ENCODE measurements at places on chromosomes 16 and 17. TPM values are rescaled to one million over a fixed set of nuclear protein-coding genes. Genes with fewer than 3 reads are reported as not detected.

GRCh38 chr16:58264961-58265479 is 29.8 kb downstream of the PRSS54 start:
- no peaks in the 10 kb centered on the region for H3K4me1 ChIP-seq
- no peaks in the 10 kb centered on the region for H3K36me3 ChIP-seq
- no peaks in the 10 kb centered on the region for H3K27me3 ChIP-seq
- no peak overlapping the region for H3K4me3 ChIP-seq
- no peak for DNase-seq

DNA sequence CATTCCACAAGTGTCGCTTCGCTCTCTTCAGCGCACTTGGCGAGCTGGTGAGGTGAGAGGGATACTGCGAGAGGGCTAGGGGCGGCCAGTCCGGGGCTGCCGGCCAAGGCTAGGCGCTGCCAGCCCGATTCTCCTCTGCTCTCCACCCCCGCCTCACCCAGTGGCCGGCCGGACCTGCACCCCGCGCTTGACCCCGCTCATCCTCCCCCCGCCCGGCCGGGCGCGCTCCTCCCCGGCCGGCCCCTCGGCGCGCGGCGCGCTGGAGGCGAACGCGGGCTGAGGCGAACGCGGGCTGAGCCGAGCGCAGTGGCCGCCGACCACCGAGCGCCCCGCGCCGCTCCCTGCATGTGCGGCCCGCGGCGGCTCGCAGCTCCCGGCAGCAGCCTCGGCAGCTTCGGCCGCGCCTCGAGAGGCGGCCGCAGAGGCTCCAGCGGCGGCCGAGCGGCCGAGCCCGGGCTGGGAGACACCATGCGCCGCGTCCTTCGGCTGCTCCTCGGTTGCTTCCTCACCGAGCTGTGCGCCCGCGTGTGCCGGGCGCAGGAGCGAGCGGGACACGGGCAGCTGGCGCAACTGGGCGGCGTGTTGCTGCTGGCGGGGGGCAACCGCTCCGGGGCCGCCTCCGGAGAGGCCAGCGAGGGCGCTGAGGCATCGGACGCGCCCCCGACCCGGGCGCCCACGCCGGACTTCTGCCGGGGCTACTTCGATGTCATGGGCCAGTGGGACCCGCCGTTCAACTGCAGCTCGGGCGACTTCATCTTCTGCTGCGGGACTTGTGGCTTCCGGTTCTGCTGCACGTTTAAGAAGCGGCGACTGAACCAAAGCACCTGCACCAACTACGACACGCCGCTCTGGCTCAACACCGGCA is at the start of gene SHISA9:
SHISA9 (plus strand) TSS at position 2 of the 865 bp plus-strand sequence.
- H3K27me3 ChIP-seq: no peaks in the 10 kb centered on the region
- peak within 1 kb of the TSS; percentile 94 for H3K4me3 ChIP-seq
- H3K36me3 ChIP-seq: no peaks in the 10 kb centered on the region
- peaks cover 17% of the 10 kb centered on the region for H3K4me1 ChIP-seq

DNA sequence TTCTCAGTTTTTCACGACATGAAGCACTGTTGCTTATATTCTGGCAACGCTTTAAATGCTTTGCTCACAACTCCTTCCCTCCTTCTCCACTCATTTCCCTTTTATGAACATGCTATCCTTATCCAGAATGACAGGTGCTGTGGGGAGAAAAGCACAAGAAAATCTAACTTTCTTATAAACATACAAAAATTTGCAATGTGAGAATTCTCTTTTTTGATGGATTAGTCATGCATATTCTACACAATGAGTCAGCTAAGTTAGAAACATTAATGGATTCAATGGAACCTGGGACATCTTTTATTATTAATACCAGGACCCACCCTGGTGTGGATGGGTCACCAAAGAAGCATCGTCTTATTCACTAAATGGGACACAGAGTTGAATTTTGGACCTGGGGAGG is 234.6 kb upstream of the CDH5 start:
- no peaks in the 10 kb centered on the region for H3K36me3 ChIP-seq
- no peak overlapping the region for H3K27ac ChIP-seq
- DNase-seq: no peak
- H3K4me3 ChIP-seq: no peak overlapping the region

DNA sequence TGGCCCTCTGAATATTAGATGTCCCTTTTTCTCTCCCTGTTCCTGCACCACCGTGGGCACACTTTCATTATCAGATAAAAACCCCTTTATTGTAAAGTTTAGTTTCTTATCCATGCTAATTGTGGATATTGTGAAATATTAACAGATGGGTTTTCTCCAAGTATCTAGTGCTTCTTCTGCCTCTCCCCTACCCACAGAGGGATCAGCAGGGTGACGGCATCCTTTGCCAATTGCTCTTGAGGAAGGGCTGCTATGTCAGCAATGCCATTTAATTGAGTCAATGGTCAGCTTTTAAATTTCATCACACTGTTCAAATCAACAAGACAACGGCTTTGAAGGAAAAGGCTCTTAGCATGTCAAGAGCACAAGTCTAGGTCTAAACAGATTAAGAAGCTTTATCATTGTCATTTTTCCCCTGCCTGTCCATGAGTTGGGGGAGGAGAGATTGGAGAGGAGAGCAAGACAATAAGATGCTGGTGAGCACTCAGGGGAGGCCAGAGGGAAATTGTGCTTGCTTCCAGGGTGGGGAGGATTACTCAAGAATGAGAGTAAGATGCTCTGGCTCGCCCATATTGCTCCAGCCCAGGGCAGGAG is 443.0 kb upstream of the CCL2 start:
- no peak overlapping the region for H3K4me3 ChIP-seq
- no peaks in the 10 kb centered on the region for H3K36me3 ChIP-seq
- DNase-seq: no peak
- H3K4me1 ChIP-seq: 0 out of 2 replicates have a peak, but pooled peaks cover 4% of the 10 kb centered on the region

DNA sequence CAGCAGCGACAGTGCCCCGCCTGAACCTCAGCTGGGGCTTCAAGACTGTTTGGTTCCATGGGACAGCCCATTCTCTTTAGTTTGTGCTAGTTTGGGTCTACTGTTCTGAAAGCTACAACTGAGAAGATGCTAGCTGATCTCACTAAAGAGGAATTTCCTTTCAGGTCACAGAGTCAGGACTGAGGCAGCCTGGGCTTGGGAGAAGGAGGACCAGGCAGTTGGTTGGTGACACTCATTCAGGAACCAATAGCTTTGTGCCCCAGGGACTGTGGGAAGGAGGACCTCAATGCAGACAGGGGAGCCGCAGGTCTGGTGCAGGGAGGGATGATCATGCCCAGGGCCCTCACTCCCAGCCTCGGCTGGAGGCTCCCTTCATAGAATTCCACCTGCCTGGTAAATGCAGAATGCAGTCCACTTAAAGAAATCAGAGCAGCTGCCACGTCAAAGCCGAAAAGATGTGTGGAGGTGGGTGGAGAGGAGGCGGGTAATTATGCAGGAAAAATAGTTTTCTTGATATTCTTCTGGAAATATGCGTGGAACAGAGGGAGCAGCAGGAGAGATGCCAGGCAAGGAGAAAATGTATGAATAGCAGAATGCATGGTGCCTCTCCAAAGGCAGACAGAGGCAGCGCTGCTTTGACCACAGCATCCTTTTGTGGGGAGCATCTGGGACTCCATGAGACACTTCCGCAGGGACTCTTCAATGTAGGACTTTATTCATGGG is 32.6 kb upstream of the ZFP90 start:
- H3K36me3 ChIP-seq: no peaks in the 10 kb centered on the region
- no peak overlapping the region for H3K27ac ChIP-seq
- H3K27me3 ChIP-seq: no peaks in the 10 kb centered on the region
- DNase-seq: no peak

- no peak overlapping the region for H3K27ac ChIP-seq
- no peak overlapping the region for H3K4me3 ChIP-seq
- peaks cover 17% of the 10 kb centered on the region for H3K4me1 ChIP-seq
- DNase-seq: no peak
- no peaks in the 10 kb centered on the region for H3K36me3 ChIP-seq
Measured at GRCh38 chr17:40482722-40483121, 18.7 kb downstream of the TNS4 start.

- H3K4me1 ChIP-seq: peaks cover 3% of the 10 kb centered on the region
- no peak overlapping the region for H3K4me3 ChIP-seq
- DNase-seq: no peak
- H3K27ac ChIP-seq: no peak overlapping the region
Measured at GRCh38 chr17:32114536-32114935, 27.8 kb upstream of the RHOT1 start.

GRCh38 chr17:32141679-32142037 is 644 bp upstream of the RHOT1 start:
- no peaks in the 10 kb centered on the region for H3K27me3 ChIP-seq
- peak overlapping the region; percentile 87 for H3K4me3 ChIP-seq
- no peak for DNase-seq
- no peaks in the 10 kb centered on the region for H3K4me1 ChIP-seq
- no peak overlapping the region for H3K27ac ChIP-seq
- no peaks in the 10 kb centered on the region for H3K36me3 ChIP-seq

DNA sequence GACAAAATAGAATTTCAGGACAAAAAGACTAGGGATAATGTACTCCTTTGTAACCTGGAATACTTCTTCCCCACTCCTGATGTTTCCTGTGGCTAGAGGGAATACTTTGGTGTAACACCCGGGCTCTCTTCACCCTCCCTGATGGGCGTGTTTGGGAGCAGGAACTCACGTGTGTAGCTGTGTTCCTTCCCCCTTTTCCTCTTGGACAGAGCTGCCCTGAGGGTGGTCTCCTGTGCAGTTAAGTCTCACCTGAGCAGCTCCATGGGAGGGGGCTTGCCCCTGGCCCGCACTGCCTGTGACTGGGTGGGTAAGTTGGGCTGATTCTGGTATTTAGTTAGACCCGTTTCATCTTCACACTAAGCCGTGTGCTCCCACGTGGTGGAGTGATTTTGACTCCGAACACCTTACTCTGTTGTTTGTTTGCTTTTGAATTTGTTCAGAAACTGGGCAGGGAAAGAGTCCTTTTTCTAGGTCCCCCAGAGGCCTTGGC is 87.9 kb downstream of the OR1D5 start:
- H3K27me3 ChIP-seq: no peaks in the 10 kb centered on the region
- no peak for DNase-seq
- H3K36me3 ChIP-seq: no peaks in the 10 kb centered on the region

DNA sequence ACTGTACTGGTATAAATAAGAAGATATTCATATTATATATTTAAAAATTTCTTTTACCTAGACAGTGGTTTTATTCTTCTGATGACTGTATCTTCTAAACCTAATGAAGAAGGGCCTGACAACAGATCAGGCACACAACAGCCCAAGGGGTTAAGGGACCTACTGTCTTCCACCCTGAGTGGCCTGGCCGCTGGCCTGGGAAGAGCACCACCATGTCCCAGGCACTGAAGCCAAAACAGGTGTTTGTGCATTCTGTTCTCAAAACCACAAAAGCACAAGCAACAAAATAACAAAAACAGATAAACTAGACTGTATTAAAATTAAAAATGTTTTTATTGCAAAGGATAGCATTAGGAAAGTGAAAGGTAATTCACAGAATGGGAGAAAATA is 9.1 kb upstream of the PECAM1 start:
- no peaks in the 10 kb centered on the region for H3K4me1 ChIP-seq
- H3K36me3 ChIP-seq: no peaks in the 10 kb centered on the region
- DNase-seq: no peak
- no peaks in the 10 kb centered on the region for H3K27me3 ChIP-seq

Gene ABCC6
- 1.6 TPM for polyA plus RNA-seq

Gene EME1
- 13.9 TPM for polyA plus RNA-seq

Gene NXPH3
- 3.1 TPM for polyA plus RNA-seq

Gene UTS2R
- 0.49 TPM for polyA plus RNA-seq

Gene OTOP2
- polyA plus RNA-seq: 0.23 TPM

Gene TMEM204
- 0.03 TPM for polyA plus RNA-seq

Gene SSTR5
- polyA plus RNA-seq: 0.60 TPM

Measured in H1 (cell line).